ENCODE measurements at places on chromosomes 3 and 15. TPM values are rescaled to one million over a fixed set of nuclear protein-coding genes. Genes with fewer than 3 reads are reported as not detected.

- no peak overlapping the region for H3K27ac ChIP-seq
- no peaks in the 10 kb centered on the region for H3K36me3 ChIP-seq
- no peak for DNase-seq
- no peak overlapping the region for H3K4me3 ChIP-seq
- no peaks in the 10 kb centered on the region for H3K4me1 ChIP-seq
- H3K27me3 ChIP-seq = no peaks in the 10 kb centered on the region
Measured at GRCh38 chr15:51803965-51804364, 25.5 kb upstream of the TMOD3 start.

NPAP1 gene
- total RNA-seq = not detected

GRCh38 chr3:147836330-147836729 is 427.2 kb downstream of the ZIC1 start:
- H3K27ac ChIP-seq = no peak overlapping the region
- H3K36me3 ChIP-seq = no peaks in the 10 kb centered on the region
- DNase-seq = no peak

DNA sequence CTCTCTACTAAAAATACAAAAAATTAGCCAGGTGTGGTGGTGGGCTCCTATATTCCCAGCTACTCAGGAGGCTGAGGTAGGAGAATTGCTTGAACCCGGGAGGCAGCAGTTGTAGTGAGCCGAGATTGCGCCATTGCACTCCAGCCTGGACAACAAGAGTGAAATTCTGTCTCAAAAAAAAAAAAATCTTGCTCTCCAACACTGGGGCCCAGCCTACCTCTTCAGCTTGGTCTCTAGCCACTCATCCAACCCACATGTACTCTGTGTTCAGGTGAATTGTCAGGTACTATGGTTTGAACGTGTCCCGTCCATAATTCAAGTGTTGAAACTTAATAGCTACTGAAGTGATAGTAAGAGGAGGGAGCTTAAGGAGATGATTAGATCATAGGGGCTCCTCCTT is 22.4 kb upstream of the RAB7A start:
- H3K27ac ChIP-seq = no peak overlapping the region
- DNase-seq = no peak
- no peaks in the 10 kb centered on the region for H3K27me3 ChIP-seq

GRCh38 chr3:22239011-22239410 is 488.0 kb upstream of the ZNF385D start:
- no peaks in the 10 kb centered on the region for H3K27me3 ChIP-seq
- no peak for DNase-seq
- H3K27ac ChIP-seq = no peak overlapping the region
- H3K4me3 ChIP-seq = no peak overlapping the region
- H3K4me1 ChIP-seq = no peaks in the 10 kb centered on the region

SLC28A2 gene
- total RNA-seq = not detected

OSTN gene
- total RNA-seq = not detected

DNA sequence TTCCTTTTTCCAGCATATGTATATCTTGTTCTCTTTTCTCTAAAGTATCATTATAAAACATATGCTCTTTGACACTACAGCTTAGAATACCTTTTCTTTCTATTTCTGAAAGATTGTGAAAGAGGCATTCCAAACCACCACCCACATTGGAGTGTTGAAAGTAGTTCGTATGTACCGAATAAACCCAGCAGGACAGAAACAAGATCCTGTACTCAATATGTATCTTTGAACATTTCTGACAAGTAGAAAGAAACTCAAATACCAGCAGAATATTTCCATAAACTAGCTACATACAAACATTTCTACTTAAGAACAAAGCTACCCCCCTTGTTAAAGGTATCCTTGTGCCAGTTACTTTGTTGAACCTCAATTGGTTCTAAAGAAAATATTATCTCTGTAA is 415.3 kb upstream of the ALCAM start:
- H3K27ac ChIP-seq = no peak overlapping the region
- peaks cover 11% of the 10 kb centered on the region for H3K4me1 ChIP-seq
- no peaks in the 10 kb centered on the region for H3K27me3 ChIP-seq
- no peaks in the 10 kb centered on the region for H3K36me3 ChIP-seq

MRPS11 gene
- total RNA-seq = 65.3 TPM

GPR160 gene
- not detected for total RNA-seq

DNA sequence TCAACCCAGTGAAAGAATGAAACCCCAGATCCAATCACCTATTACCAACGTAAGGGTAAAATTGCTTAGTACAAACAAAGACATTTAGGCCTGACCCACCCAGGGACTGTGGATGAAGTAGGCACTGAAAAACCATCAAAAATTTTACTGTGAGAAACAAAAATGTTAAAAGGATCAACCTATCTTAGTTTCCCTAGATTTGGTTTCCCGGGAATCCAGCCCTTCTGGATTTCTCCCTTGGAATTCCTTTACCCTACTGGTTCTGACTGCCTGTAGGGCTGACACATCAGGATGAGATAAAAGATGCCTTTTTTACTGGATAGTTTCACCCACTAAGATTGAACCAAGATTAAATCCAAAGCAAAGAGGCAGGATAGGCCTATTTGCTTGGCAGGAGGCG is 102.7 kb downstream of the SCAPER start:
- no peak for DNase-seq
- H3K36me3 ChIP-seq = no peaks in the 10 kb centered on the region
- H3K27ac ChIP-seq = no peak overlapping the region
- no peak overlapping the region for H3K4me3 ChIP-seq
- H3K4me1 ChIP-seq = no peaks in the 10 kb centered on the region
- no peaks in the 10 kb centered on the region for H3K27me3 ChIP-seq

DNA sequence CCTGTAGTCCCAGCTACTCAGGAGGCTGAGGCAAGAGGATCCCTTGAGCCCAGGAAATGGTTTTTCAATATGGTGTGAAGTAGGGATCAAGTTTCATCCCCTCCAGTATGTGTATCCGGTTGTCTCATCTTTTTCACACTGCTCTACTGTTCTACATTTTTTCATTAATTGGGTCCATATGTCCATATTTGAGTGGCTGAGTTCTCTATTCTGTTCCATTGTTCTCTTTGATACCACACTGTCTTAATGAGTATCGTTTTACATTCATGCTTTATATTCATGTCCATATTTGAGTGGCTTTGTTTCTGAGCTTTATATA is 81.6 kb upstream of the LRRFIP2 start:
- peaks cover 43% of the 10 kb centered on the region for H3K36me3 ChIP-seq
- H3K4me3 ChIP-seq = no peak overlapping the region
- no peak overlapping the region for H3K27ac ChIP-seq

SERPINI1 gene
- total RNA-seq = 0.34 TPM

DNA sequence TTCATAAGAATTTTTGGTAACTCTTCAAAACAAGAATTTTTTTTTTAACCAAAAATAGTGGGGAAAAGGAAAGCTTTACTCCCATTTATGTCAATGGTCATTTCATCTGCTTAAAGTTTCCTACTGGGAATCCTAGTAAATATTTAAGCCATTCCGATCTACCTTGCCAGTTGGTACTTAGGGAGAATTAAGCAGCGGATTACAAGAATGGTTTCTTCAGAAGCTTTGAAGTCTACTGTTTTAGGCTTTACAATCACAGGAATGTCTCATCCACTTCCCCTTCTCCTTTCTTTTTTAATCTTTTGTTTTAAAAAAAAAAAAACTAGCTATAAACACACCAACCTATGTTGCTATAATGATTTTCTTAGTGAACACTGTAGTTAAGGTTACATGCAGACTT is 341.4 kb upstream of the ATP11B start:
- no peaks in the 10 kb centered on the region for H3K4me1 ChIP-seq
- no peak overlapping the region for H3K4me3 ChIP-seq
- no peaks in the 10 kb centered on the region for H3K27me3 ChIP-seq
- no peak for DNase-seq
- no peak overlapping the region for H3K27ac ChIP-seq

SLC6A1 gene
- not detected for total RNA-seq

ARHGAP11A gene
- 97.8 TPM for total RNA-seq

DNA sequence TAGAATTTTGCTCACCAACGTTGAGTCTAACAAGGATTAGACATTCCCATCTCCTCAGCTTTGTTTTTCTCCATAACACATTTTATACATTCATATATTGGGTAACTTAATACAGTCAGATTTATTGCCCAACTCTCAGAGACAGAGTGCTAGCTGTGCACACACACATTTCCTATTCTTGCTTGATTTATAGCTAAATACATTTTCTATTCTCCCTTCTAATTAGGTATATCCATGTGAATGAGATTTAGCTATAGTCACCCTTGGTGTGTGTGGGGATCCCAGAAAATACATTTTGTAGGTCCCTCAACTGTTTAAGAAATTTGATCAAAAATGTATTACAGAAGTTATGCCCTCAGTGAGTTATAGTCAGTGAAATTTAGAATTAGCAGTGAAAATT is 715.4 kb downstream of the NSUN3 start:
- H3K4me1 ChIP-seq = no peaks in the 10 kb centered on the region
- no peak for DNase-seq

GRCh38 chr3:134839990-134840389 is 44.9 kb downstream of the EPHB1 start:
- H3K36me3 ChIP-seq = no peaks in the 10 kb centered on the region
- H3K4me1 ChIP-seq = no peaks in the 10 kb centered on the region
- no peak for DNase-seq
- H3K27me3 ChIP-seq = no peaks in the 10 kb centered on the region
- H3K27ac ChIP-seq = no peak overlapping the region

SEMA3G gene
- 0.13 TPM for total RNA-seq

TRIM71 gene
- total RNA-seq = under 0.01 TPM

- no peak overlapping the region for H3K27ac ChIP-seq
- H3K4me3 ChIP-seq = no peak overlapping the region
- peaks cover 5% of the 10 kb centered on the region for H3K4me1 ChIP-seq
- H3K27me3 ChIP-seq = no peaks in the 10 kb centered on the region
Measured at GRCh38 chr3:16309558-16309957, 44.5 kb downstream of the OXNAD1 start.

DNA sequence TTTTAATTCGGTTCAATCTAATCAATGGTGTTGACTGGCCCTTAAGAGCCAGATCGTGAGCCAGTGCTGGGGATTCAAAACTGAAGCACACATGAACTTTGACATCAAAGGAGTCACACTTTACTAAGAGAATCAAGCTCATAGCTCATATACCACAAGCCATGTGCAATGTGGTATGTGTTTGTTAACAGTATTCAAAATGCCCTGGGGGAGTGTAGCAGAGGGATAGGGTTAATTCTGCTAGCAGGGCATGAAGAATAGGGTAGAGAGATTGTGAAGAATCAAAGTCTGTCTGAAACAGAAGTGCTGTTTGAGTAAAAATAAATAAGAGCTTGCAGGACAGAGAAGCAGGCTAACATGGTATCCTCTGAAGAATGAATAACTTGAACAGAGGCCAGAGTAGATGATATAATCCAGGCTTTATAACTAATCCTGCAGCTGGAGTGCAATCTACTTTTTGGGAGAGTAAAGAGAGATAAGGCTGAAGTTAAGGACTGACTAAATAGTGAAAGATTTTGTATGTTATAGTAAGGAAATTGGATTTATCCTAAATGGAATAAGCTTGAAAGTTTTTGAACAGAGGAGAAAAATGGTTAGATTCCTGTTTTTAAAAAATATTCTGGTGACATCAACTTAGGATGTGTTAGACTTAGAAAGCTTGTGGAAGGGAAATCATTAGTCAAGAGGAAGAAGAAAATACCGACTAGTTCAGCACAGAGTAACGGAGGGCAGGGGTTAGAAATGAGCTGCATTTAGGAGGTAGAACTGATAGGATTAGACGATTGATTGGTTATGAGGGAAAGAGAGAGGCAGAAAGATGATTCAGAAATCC is 292.0 kb downstream of the NFKBIZ start:
- no peak for DNase-seq
- H3K27me3 ChIP-seq = no peaks in the 10 kb centered on the region
- H3K27ac ChIP-seq = no peak overlapping the region
- H3K36me3 ChIP-seq = no peaks in the 10 kb centered on the region
- no peak overlapping the region for H3K4me3 ChIP-seq

GOLGA6L10 gene
- total RNA-seq = 0.19 TPM

DNA sequence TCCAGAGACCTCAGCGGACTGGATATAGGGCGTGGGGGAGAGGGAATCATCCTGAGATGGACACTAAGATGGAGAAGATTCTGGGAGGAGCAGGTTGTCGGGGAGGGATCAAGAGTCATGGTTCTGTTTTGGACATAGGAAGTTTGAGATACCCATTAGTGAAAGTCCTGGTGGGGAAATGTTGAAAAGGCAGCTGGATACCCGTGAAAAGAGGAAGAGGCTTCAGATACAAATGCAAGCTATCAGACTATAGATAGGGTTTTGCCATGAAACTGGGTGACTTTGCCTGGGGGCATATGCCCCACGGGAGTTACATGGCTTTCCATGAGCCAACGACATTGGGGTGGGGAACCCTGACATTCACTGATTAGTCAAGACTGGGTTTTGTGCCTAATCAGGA is 1.1 kb upstream of the GPR62 start:
- peaks cover 29% of the 10 kb centered on the region for H3K36me3 ChIP-seq
- H3K4me1 ChIP-seq = peaks cover 9% of the 10 kb centered on the region
- no peaks in the 10 kb centered on the region for H3K27me3 ChIP-seq
- no peak overlapping the region for H3K4me3 ChIP-seq

DNA sequence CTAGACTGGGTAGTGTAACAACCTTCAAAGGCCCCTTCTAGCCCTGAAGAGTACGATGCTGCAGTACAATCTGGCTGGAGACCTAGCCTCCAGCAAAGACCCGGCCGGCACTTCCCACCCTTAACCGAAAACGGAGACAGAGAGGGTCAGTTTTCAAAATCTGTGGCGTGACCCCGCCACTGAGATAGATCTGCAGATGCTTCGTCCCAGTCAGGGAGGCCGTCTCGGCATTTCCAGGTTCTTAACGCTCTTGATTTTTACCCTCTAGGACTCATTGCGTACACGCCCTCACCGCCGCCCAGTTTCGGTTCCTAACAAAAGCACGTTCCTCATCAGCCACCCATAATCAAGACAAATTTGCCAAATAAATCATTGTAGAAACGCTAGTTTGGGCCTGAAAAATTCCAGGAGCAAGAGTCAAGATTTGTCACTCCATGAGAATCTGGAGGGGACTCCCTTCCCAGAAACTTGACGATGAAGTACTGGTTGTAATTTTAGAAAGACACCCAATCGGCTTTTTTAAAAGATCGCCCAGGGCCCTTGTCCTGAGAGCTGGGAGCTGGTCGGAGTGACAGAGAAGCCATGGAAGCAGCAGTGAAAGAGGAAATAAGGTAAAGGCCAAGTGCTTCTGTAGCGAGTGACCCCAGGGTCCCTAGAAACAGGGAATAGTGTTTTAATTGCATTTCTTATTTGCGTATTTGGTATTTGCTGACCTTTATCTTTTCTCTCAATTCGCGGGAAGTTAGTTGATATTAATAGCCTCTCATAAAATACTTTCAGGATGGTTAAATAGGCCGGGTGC is 868 bp upstream of the TMEM87A start:
- H3K27ac ChIP-seq = peak overlapping the region; percentile 89
- peaks cover 27% of the 10 kb centered on the region for H3K4me1 ChIP-seq
- peaks cover 10% of the 10 kb centered on the region for H3K36me3 ChIP-seq
- no peaks in the 10 kb centered on the region for H3K27me3 ChIP-seq
- peak overlapping the region; percentile 73 for H3K4me3 ChIP-seq
- DNase-seq = peak; percentile 50

DPH6 gene
- total RNA-seq = 53.4 TPM

- H3K36me3 ChIP-seq = no peaks in the 10 kb centered on the region
- no peaks in the 10 kb centered on the region for H3K27me3 ChIP-seq
- H3K4me1 ChIP-seq = no peaks in the 10 kb centered on the region
- no peak overlapping the region for H3K27ac ChIP-seq
Measured at GRCh38 chr3:13598201-13598600, 49.3 kb downstream of the FBLN2 start.

Data from SJSA1 (cell line).